Muscle of arm (tissue), 14 donors: ENCODE measurements at places on chromosomes 5 and 9.

DNA sequence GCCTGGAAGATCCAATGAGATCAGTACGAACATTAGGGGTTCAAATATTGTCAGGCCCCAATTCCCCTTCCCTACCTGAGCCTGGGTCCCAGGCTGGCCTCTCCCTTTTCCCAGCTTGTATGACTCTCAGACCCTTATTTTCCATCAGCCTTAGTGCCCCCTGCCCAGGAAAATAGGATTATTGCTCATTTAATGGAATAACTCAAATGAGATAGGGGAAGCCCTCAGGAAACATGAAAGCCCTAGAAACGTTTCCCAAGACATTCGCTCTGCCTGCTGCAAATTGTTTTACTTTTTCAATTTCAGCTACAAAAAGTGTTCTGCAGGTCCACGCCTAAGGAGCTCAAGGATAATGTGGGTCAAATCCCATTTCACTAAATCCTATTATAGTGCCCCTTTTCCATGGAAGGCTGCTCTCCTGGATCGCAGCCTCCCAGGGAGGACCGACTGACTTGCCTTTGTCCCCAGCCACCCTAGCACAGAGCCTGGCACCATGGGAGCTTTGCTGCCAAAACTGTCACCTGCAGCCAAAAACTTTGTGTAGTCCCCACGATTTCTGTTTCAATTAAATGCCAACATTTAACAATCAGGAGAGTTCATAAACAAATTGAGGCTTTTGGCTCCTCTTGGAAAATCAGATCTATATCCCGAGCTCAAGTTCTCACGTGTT, 46.9 kb downstream of the THOC3 start:
- no peak for DNase-seq

DNA sequence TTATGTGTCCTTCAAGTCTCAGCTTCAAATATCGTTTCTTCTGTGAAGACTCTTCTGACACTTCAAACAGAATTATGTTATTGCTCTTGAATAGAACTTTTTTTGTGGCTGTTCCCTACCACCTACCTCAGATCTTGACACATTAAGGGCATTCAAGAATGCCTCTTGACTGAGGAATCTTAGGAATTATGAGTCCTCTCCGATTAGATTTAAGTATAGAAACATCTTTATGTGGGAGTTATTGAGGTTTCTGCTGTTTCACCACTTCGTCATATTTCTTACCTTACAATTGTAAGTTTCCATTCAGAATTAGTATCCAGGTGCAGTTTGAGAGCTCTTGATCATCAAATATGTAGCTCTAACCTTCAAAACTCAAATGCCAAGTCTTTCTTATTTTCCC, 324.2 kb upstream of the NUDT12 start:
- no peak for DNase-seq

- no peak for DNase-seq
These were observed 174.5 kb upstream of the MAP3K1 start for GRCh38 chr5:56640763-56641406.

DNA sequence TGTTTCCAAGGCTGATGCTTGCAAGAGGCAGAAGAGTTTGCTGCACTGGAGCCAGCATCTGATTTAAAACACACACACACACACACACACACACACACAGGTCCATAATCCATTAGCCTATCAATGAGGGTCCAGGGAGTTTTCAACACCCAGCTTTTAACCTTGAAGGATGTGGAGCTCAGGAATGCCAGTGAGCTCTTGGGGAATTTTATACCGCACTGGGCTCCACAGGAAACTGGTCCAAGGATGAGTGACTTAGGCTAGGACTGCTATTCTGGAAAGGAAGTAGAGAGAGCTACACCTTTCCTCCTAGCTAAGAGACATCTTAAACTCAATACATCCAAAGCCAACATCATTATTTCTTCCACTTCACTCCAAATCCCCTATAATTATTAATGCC, 942 bp upstream of the NRG2 start:
- no peak for DNase-seq

- no peak for DNase-seq
These were observed 73.8 kb downstream of the C9orf50 start for GRCh38 chr9:129547063-129547462.

DNA sequence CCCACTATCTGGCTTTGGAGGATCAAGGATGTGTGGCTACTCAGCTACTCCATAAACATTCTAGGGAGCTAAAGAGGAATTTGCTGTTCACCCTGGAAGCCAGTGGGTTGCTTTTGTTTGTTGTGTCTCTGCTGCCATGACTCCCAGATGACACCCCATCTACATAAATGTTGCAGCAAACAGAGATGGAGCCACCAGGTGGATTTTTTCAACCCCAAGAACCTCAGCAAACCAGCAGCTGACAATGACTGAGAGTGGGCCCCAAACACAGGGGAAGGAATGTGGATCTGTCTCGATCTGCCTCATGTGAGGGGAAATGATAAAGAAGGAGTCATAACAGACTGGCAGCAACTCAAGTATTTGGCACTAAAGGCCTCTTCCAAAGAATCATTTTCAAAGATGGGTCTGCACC, 132.7 kb upstream of the TNC start:
- no peak for DNase-seq

- no peak for DNase-seq
These were observed 128.3 kb downstream of the EFNA5 start for GRCh38 chr5:107542428-107542827.

GRCh38 chr5:175520321-175520720, 42.0 kb downstream of the SFXN1 start:
- DNase-seq = no peak

GRCh38 chr9:76576344-76576743, 117.4 kb downstream of the GCNT1 start:
- DNase-seq = peak; percentile 38

GRCh38 chr5:54514841-54515432, 2.6 kb upstream of the SNX18 start:
- no peak for DNase-seq

GRCh38 chr5:158423623-158424200, 564.8 kb upstream of the CLINT1 start:
- peak; percentile 83 for DNase-seq

DNA sequence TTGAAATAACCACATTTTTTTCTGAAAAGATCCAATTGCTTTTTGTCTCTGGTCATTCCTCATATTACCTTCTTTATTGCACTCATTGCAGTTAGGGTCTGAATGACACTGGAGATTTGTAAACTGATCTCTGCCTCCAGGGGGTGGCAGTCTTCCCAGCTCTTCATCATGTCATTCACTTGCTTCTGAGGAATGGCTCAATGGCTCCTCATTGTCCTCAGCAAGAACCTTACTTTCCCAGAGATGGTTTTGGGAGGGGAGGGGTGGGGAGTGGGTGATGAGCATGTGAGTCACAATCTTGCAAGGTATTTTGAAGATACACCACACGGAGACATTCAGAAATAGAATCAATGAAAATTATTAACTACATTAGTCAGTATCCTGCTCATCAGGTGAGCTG, 159.8 kb upstream of the GAS1 start:
- no peak for DNase-seq

GRCh38 chr5:178730940-178731265, 444 bp upstream of the ZNF354A start:
- DNase-seq = no peak

DNA sequence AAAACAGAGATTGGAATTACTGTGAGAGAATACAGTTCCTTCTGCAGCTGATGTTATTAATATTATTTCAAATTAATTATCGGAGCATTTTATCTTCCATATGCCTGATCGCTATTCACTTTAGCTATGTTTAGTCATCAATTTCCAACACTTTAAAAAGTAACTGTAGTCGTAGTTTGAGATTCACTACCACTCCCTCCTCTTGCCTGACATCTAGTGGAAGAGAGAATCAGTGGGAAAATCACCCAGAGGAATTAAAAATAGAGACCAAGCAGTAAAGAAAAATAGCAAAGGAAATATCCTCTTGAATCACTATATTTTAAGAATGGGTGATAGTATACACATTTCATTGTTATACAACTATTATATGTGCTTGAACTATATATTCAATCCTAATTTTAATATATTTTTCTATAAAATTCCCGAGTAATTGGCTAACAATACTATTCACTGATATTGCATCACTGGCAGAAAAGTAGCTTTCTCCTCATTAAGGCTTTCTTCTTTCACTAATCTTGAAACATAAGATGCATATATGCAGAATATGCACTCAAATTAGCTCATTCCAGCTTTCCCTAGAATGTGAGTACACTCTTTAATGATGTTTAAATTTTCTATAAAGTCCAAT, 708.7 kb downstream of the CDH9 start:
- peak; percentile 9 for DNase-seq

- DNase-seq = peak; percentile 78
These were observed 262.5 kb downstream of the ELAVL2 start for GRCh38 chr9:23563517-23563916.

DNA sequence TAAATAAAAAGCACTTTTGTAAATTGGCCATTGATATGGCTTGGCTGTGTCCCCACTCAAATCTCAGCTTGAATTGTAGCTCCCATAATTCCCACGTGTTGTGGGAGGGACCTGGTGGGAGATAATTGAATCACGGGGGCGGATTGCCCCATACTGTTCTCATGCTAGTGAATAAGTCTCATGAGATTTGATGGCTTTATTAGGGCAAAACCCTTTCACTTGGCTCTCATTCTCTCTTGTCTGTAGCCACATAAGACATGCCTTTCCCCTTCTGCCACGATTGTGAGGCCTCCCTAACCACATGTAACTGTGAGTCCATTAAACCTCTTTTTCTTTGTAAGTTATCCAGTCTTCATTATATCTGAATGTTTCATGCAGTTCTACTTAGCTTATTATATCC, 153.2 kb downstream of the TARS1 start:
- DNase-seq = no peak

GRCh38 chr9:102986425-102986824, 8.7 kb upstream of the CYLC2 start:
- no peak for DNase-seq

- no peak for DNase-seq
These were observed 9.7 kb downstream of the ICE1 start for GRCh38 chr5:5432020-5432707.

GRCh38 chr9:137457406-137458193, 1.5 kb downstream of the NSMF start:
- no peak for DNase-seq

- no peak for DNase-seq
These were observed 286.3 kb downstream of the ADGRV1 start for GRCh38 chr5:90844931-90845330.

GRCh38 chr5:76590027-76590426, 33.2 kb downstream of the F2RL2 start:
- no peak for DNase-seq

DNA sequence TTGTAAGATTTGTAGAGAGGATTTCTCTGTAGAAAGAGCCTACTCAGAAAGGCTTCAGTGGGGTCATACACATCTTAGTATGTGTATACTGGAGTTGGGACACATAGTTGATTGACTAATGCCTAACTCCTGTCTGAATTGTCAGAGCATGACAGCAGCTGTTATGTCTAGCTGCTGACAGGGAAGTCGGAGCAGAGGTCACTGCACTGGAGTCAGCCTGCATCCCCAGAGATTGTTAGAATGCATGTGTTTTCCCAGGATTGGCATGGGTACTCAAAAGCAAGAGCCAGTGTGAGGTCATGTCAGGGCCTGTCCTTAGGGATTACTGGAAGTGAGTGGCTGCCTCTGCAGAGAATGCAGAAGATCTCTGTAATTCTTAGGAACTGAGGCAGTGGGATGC, 82.7 kb downstream of the ITGA1 start:
- no peak for DNase-seq
